ENCODE measurements at places on chromosomes 1 and 21. TPM values are rescaled to one million over a fixed set of nuclear protein-coding genes. Genes with fewer than 3 reads are reported as not detected.

DNA sequence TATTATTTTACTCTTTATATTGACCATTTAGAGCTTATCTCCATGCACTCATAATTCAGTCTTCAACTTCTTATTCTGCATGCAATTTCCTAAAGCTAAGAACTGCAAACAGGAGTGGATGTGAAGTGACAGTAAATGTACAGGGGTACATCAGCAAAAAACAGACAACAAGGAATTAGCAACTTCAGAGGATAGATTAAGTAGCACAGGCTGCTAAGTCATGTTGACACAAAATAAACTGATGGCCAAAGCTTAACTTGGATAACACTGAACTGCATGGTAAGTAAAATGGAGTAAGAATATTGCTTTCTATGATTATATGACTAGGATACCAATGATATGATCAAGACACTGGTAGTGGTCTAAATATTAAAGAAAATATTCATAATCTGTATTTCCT lies 66.5 kb downstream of the USP24 start:
- DNase-seq = no peak

GRCh38 chr21:45021428-45022347 lies 52.7 kb upstream of the ADARB1 start:
- DNase-seq = no peak

DNA sequence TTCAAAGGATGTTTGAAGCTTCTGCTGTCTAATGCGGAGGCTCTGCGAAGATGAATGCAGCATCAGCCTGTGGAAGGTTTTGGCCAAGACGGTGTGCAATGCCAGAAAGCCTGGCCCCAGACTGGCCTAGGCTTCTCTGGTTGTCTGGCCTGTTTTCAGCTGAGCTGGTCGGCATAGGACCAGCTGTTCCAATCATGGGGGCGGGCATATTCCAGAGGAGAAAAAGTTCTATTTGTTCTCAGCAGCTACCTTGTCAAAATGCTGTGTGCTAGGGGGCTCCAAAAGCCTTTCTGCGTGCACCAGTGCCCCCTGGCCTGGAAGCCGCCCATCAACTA lies 57.6 kb downstream of the TGFB2 start:
- DNase-seq = no peak

- DNase-seq = no peak
Measured at GRCh38 chr1:152179566-152179965, 20.5 kb upstream of the RPTN start.

DNA sequence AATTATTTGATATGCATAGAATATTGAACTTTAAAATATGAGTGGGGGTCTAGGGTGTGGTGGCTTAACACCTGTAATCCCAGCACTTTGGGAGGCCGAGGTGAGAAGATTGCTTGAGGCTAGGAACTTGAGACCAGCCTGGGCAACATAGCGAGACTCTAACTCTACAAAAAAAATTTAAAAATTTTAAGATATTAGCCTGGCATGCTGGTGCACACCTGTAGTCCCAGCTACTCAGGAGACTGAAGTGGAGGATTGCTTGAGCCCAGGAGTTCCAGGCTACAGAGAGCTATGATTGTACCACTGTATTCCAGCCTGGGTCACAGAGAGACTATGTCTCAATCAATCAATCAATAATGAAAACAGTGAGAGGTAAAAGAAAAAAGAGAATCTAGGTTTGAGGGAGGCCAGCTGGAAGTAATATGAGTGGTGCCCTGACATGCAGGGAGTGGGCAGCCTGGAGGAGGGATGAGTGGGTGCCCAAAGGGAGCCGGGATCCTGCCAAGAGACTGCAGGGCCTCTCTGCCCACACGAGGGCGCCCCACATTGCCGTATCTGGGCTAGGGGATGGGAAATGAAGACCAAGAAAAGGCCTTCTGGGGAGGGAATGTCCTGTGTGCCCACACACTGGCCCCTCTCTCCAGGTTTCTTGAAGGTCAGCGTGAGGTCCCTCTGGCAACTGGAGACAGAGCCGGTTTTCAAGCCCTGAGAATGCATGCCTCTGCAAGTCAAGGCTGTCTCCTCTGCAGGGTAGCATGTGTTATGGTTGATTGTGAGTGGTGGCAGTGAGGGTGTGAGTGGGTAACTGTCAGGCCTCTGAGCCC lies 93.9 kb upstream of the PPM1J start:
- DNase-seq = peak; percentile 71

- DNase-seq = no peak
Measured at GRCh38 chr1:93014168-93014567, 52.9 kb upstream of the DIPK1A start.

- DNase-seq = no peak
Measured at GRCh38 chr1:31837451-31838158, 21.8 kb upstream of the SPOCD1 start.

DNA sequence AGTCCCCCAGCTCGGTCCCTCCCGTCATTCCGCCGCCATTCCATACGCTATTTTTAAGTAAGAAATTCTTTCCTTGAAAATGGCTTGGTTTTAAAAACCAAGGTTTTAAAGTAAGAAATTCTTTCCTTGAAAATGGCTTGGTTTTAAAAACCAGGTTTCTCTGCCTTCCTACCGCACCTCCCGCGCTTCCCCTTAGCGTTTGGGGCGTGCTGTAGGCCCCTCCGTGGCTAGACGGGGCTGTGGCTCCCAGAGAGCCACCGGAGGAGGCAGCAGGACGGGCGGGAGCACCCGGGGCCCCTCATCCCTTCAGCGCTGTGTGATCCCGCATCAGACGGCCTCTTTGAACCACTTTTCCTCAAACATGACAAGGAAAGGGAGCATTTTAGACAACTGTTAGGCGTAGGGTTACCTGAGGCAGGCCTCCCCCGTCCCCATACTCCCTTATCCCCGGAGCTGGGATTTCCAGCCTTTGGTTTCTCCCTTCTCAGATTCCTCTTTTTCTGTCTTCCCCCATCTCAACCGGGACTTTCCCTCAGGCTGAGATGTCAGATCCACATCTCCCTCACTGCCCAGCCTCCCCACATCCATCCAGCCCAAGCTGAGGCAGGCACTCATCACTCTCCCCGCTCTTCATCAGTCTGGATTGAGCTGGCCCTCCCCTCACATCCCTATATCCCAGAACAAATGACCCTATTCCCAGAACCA lies 541 bp upstream of the CD58 start:
- no peak for DNase-seq

GRCh38 chr1:203454986-203455471 lies 20.6 kb upstream of the PRELP start:
- DNase-seq = no peak

DNA sequence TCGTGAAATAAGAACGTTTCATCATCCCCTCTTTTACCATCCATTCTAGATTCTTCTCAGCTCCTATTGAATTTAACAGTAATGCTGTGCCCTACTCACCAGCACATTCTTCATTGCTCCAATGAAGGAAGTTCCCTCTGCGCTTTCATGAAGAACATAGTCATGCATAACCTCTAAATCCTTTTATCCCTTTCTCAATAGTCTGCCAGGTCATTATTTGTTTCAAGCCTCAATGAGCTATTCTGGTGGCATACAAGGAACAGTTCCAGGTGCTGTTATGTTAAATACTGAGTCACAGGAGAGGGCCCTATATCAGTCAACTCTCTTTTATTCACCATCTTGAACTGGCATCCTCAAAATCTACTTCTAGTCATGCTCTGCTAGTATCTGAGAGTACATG lies 381.0 kb downstream of the GPATCH2 start:
- DNase-seq = no peak

GRCh38 chr1:225533238-225533637 lies 105.4 kb upstream of the LBR start:
- no peak for DNase-seq

DNA sequence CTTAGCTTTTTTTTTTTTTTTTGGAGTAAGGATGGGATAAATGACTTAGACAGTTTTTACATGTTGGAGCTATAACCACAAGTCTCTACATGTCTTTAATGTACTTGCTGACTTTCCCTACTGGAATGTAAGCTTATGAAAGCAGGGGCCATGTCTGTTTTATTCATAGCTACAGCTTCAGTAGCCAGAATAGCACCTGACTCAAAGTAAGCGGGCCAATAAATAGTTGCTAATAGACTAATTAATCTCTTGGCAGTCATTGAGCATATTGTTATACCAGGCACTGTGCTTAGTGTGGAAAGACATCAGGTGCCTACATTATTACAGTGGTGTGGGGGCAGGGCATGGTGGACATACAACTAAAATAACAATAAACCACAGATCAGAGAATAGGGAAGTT lies 84.4 kb upstream of the HOOK1 start:
- DNase-seq = no peak

GRCh38 chr1:25645637-25646400 lies 29.2 kb downstream of the MAN1C1 start:
- DNase-seq = no peak

GRCh38 chr1:43708002-43708410 lies 670 bp downstream of the ST3GAL3 start:
- DNase-seq = no peak

Gene C1orf141
- total RNA-seq = not detected

Gene ABCG1
- total RNA-seq = 141 TPM

Gene RPE65
- not detected for total RNA-seq

Gene GBP1
- 10.9 TPM for total RNA-seq

Gene COL24A1
- total RNA-seq = not detected
